Stimulated activated effector memory CD8-positive, alpha-beta T cell treated with anti-CD3 and anti-CD28 coated beads, Interleukin-12 subunit alpha, Interleukin-12 subunit beta, amount 100 ng/mL, for 72 hours (primary cell): ENCODE measurements at places on chromosomes 3 and 15.
A peak's percentile ranks its signal among the peaks of the same experiment; 100 is the strongest.

DNA sequence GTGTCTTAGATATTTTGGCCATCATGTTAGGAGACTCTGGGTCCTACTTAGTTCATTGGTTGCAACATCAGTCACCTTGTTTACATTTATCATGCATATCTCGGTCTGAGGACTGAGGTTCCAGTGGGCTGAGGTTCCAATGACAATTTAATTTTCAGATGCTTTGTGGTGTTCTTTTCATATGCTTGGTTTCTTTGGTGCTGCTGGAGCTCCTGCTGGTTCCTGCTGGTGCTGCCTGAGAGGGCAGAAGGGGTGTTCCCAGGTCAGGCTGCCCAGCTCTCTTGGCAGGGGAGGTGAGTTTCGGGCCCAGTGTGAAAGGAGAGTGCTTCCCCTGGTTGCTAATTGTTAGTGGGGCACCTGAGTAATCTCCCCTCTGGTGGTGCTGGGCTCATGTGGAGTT, 6.9 kb upstream of the KLHL40 start:
- no peak for DNase-seq

GRCh38 chr15:37137221-37137620, 36.9 kb upstream of the MEIS2 start:
- no peak for DNase-seq

GRCh38 chr3:179184826-179185225, 36.7 kb downstream of the PIK3CA start:
- DNase-seq = no peak

DNA sequence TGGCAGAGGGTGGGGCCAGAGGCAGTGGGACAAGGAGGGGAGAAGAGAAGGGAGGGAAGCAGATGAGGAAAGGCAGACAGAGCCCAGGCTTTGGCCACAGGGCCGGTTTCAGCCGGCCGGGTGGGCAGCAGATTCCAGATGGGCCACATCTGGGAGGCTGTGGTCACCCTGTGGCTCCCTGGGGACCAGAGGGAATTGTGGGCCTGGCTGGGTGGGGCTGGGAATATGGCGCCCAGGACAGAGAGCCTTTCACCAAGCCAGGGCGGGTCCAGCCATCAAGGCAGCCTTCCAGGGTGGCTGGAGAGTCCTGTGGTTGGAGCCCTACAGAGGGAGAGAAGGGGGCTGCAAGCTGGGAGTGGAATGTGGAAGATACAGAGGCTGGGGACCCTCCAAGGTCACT, 18.9 kb downstream of the PTH1R start:
- no peak for DNase-seq

- DNase-seq = no peak
Observed at GRCh38 chr3:55409806-55410205, 77.3 kb downstream of the WNT5A start.

- no peak for DNase-seq
Observed at GRCh38 chr3:41138146-41138545, 61.2 kb upstream of the CTNNB1 start.

- no peak for DNase-seq
Observed at GRCh38 chr3:189512039-189512438, 119.2 kb upstream of the TP63 start.

DNA sequence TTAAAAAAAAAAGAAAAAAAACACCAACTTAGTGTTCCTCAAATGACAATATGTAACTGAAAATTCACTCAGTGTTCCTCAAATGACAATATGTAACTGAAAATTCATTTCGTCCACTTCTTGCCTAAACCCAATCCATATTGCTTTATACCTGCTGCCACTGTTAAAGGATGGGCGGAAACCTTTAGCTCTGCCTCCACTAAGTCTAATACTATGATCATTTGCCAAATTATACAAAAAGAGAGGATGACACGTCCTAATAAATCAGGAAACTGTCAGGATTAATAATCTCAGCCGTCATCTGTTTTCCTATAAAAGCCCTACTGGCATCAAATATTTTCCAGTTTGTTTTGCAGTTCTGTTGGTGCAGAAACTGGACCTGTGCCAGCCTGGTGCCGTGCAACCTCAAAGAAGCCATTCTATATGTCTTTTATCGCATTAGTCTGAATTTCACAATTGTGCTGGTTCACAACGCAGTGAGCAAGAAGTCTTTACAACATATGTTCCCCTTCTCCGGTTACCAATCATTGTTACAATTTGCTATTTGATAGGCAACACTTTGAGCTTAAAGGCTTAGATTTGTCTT, 160.4 kb upstream of the KCNH8 start:
- DNase-seq = no peak

- DNase-seq = peak; percentile 63
Observed at GRCh38 chr3:63967675-63968611, 55.4 kb downstream of the PSMD6 start.

DNA sequence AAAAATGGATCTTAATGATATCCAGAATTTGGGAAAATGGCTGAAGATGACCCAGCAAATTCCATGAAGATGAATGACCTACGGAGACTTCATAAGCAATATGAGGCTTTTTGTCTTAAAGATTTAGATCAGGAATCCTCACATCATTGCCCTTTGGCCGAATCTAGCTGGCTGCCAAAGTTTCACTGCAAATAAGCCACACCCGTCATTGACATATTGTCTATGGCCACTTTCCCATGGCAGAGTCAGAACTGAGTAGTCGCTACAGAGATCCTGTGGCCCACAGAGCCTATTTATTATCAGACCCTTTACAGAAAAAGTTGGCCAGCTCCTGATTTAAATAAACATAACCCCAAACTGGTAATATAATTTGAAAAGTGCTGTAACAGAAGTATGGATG, 307.4 kb upstream of the RARB start:
- DNase-seq = no peak

DNA sequence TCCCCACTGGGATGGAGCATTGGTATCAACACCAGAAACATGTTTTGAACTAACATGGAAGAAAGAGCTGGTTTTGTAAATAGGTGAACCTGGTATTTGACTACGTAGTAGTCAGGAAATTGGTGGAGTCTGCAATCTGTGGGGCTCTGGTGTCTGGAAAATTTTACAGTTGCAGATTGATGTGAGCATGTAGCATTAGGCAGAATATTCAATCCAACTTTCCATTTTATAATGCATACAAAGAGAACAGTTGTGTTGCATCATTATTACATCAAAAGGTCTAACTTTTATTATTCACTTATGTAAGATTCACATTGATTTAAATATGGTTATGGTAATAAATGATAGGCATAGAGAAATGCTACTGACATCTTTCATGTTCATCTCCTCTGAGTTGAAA, 340.0 kb downstream of the ZNF385D start:
- DNase-seq = no peak

DNA sequence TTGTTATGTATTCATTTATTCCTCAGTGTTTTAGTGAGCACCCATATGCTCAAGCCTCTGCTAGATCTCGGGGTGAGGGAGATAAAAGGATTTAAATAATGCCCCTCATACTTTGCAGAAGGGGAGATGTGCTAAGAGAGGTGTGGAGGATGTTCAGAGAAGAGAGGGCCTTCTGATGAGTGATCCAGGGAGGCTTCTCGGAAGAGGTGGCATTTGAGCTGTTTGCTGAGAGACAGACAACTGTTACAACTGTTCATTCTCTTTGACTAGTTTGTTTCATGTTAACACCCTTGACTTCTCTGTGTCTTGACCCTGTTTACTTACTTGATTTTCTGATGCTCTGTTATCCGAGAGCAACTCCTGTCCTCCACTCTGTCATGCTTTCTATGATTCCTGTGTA, 34.5 kb downstream of the MFSD1 start:
- DNase-seq = no peak

- DNase-seq = no peak
Observed at GRCh38 chr15:42608752-42609488, 33.5 kb downstream of the STARD9 start.

DNA sequence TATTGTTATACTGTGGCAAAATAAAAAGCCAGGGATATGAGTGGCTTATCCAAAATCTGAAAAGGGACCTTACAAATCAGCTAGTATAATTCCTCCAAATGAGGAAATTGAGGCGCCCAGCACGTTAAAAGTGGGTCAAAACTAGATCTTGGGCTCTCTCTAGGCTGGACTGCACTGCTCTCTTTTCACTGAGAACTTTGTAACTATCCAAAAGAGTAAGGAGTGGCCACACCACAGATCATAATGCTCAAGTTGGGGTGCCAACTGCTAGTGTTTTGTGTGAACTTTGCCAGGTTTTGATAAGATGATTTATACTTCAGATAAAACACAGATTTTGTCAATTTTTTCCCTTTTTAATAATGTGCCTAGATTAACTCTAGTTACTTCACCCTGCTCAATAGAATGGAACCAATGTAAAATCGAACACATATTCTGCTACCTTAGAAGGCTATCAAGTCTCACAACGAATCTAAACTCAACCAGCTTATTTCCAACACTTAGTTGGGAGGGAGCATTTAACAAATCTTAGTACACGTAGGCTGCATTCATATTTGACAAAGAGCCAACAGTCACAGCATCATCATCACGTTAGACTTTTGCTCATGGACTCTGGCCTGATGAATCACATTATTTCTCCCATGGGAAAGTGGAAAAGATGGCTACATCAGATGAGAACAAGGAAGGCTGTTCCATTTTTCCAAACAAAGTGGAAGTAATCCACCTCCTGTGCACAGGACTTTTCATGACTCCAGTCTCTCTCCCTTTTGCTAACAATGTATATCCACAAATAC, 64.4 kb downstream of the ABI3BP start:
- no peak for DNase-seq

DNA sequence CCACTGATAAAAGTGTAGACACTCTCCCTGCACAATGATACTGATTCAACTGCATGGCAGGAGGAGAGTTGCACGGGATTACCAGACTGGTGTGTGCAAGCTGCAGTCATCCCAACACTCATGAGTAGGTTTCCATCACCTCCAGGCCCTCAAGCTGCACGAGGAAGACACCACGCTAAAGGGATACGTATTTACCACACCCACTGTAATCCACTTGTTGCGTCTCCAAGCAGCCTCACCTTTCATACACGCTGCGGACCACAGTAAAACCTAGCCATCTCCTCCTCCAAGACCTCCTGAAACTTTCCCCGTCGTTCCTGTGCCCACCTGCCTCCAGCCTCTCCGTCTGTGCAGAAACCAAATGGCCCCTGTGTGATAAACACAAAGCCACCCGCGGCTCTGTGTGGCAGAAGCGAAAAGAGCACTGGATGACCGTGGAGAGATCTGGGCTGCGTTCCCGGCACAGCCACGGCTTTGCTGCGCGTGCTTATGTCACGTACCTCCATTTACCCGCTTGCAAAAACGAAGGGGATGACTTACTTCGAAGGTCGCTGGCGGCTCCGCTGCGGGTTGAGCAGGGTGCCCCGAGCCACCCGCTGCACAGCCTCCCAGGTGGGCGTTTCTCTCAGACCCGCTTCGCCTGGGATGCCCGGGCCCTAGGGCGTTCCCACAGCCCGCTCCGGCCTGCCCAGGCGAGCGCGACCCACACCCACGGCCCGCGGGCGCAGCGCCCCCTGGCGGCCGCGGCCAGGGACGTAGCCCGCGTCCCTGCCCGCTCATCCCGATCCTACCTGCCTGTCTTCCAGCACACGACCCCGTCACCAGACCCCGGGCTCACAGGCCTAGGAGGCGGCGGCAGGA, 643 bp downstream of the ABCC5 start:
- DNase-seq = peak; percentile 66

- no peak for DNase-seq
Observed at GRCh38 chr15:70088887-70089691, 8.6 kb downstream of the TLE3 start.

DNA sequence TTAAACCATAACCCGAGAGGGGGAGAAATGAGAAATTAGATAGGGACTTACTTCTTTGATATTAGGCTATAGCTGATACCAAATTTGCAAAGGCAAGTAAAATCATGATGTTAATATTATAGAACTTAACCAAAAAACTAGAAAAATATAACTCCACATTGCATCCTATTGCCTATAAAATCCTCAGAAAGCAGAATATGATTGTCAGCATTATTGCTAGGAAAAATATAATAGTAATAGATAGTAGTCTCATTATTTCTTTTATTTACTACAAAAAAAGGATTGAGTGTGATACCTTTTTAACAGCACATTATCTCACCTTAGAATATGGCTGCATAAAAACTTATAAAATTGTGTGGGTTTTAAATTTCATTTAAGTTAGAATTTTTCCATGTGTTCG, 206.5 kb upstream of the CDIN1 start:
- no peak for DNase-seq

DNA sequence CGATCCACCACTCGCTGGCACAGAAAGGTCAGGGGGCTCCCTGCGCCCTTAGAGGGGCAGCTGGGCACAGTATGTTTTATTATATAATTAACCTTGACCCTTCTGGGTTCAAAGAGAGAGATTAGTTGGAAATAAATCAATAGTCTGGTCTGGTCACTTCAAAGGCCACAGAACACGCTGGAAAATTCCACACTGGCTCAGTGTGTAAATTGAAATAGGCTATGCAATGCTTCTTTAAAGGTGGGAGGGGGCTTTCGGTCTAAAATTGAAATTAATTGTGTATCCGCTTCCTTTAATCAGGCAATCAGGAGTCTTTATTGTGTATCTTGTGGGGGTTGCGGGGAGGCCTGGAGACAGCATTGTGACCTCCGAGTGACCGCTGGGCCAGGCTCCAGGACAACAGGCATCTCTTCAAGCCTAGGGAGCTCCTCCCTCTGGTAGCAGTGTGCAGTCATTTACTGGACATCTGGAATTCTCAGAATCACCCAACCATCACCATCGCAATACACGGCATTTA, 8.0 kb downstream of the RNU5B-1 start:
- DNase-seq = no peak

- DNase-seq = no peak
Observed at GRCh38 chr3:100158918-100159330, 44.6 kb upstream of the FILIP1L start.

DNA sequence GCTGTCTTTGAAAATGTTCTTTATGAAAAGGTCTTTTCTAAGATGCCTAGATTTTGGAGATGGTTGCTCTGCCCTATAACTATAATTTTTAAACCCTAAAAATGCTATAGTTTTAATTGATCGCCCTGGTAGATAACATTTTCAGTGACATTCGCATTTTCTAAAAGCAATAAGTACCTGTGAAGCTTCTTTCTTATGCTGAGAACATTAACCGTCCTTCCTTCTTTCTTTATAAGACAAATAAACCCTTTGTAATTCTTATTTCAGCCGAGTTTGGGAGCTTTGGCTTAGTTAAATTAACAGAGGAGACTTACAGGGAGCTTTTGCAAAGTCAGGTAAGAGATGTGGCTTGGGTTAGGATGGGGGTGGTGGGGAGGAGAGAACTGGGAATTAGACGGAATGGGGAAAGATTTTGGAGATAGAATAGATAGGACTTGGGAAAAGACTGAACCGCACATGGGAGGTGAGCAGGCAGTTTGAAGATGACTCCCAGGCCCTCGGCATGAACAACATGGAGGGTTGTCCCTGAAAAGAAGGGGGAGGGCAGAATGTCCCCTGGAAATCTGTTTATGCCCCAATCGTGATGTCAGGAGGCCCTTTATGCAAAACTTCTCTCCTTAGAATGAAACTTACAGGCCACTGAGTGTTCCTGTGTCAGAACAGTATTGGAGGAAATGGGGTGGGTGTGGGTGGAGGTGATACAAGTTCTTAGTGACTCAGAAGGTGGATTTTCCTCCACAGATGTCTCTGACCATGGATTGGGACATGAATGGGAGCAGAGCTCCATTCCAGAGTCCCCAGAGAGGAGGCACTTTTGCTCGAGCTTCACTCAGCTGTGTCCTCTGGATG, 76.2 kb upstream of the LARS2 start:
- no peak for DNase-seq
